NCI-H1417 treated with DMSO at 0.1 percent for 48 hours (cell line): ENCODE measurements at places on chromosomes 4 and X.

DNA sequence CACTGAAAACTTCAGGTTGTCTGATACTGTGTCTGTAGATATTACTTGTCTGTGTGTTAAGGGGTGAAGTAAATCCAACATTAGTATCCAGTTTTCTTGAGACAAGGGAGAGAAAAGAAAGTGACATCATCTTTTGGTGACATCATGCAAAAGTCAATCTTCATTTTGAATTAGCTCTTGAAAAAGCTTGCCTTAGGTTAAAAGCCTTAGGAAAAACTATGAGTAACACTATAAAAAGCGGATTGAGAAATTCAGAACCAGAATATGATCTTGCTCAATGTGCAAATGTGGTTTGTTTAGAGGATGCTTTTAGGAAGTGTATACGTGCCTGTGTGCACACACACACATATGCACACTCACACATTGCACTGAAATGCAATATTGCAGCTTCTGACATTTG is 345.8 kb upstream of the CASK start:
- DNase-seq: no peak

GRCh38 chr4:76377911-76378310 is 43.0 kb downstream of the CCDC158 start:
- no peak for DNase-seq

- DNase-seq: no peak
Observed at GRCh38 chrX:119734897-119735339, 23.5 kb upstream of the SOWAHD start.

DNA sequence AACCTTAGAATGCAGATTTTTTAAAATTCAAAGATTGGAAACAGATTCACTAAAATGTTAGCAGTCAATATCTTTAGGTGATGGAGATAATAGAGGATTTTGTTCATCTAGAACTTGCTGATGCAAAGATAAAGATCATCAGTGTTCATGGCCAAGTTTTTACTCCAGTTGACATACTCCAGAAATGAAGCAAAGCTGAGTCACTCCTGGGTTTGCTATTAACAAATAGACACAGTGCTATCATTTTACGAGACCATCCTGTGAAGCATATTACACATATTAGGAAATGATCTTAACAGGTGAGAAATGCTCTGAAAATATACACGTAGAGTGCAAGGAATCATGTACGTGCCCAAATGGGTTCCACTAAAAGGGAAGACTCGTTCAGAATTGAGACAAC is 170.6 kb upstream of the FAM9B start:
- no peak for DNase-seq

- DNase-seq: no peak
Observed at GRCh38 chr4:4425696-4426095, 38.8 kb downstream of the NSG1 start.

- no peak for DNase-seq
Observed at GRCh38 chr4:134885436-134885835, 683.8 kb upstream of the PABPC4L start.

GRCh38 chrX:149129767-149130166 is 375.3 kb downstream of the IDS start:
- DNase-seq: no peak

DNA sequence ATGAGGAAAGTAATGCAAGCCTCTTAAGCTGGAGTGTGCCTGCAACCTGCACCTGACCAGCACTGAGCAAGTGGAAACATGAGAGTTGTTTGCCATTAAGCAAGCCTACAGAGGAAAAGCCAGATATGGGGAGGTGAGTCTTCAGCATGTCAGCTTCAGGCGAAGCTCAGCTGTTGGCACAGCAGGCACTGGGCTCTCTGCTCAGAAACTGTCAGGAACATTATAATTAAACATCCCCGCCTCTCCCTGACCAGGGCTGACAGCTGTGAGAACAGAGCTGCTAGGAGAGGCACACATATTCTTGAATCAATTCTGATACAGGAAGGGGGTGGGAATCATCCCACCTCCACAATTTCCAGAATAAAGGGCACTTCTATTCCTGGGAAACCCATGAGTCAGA is 19.0 kb upstream of the DCX start:
- peak; percentile 62 for DNase-seq

- no peak for DNase-seq
Observed at GRCh38 chr4:150207871-150208270, 129.6 kb downstream of the DCLK2 start.

- DNase-seq: no peak
Observed at GRCh38 chrX:20253232-20253543, 13.5 kb downstream of the RPS6KA3 start.

GRCh38 chrX:133461231-133461630 is 45.9 kb upstream of the GPC4 start:
- no peak for DNase-seq

DNA sequence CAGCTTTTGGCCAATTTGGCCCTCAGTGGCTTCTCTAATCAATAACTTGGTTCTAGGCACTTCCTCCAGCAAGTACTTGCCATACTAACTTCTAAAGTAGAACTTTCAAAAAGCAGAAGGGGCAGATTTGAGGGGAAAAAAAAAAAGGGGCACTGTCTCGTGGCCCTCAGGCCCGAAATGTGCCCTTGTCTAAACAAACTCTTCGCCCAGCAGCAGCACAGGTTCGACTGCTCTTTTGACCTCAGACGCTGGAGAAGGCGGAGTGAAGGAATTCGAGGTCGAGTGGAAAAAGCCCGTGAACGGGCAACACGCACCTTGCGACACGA is 775 bp downstream of the GRPEL1 start:
- no peak for DNase-seq

GRCh38 chrX:69117876-69118526 is 47.3 kb downstream of the PJA1 start:
- DNase-seq: no peak

- DNase-seq: no peak
Observed at GRCh38 chr4:141463678-141464077, 172.7 kb upstream of the IL15 start.

GRCh38 chr4:176268963-176269362 is at the start of gene ASB5:
ASB5 (minus strand) TSS chr4:176269222; CDS start chr4:176269108, 114 bp downstream.
- DNase-seq: no peak

GRCh38 chrX:1546691-1547251 is 9.8 kb upstream of the P2RY8 start:
- DNase-seq: no peak

DNA sequence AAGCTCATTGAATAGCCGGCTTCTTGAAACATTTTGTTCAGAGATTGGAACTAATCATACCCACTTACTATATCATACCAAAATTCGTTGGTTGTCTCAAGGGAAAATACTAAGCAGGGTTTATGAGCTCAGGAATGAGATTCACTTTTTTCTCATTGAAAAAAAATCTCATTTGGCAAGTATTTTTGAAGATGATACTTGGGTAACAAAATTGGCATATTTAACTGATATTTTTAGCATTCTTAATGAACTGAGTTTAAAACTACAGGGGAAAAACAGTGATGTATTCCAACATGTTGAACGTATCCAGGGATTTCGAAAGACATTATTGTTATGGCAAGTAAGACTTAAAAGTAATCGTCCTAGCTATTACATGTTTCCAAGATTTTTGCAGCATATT is 6.4 kb downstream of the FAM200B start:
- no peak for DNase-seq

- DNase-seq: no peak
Observed at GRCh38 chr4:124307143-124307542, 405.4 kb downstream of the ANKRD50 start.

DNA sequence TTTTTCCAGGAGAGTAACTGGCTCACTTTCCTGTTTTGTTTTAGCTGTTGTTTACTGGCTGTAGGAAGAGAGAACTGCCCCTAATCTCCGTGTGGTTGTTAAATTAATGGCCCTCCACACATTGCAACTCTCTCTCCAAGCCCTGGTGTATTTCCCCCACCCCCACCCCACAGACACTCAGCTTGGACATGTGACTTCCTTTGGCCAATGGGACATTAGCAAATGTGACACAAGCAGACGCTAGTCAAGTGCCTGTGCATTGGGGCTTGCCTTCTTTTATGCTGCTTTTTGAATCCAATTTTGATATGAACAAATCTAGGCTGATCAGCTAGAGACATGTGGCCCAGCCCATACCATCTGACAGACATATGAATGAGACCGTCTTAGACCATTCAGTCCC is 59.6 kb upstream of the TAB3 start:
- no peak for DNase-seq

GRCh38 chr4:161133586-161134276 is 1030.1 kb downstream of the FSTL5 start:
- DNase-seq: no peak

- DNase-seq: no peak
Observed at GRCh38 chr4:81135501-81135900, 79.5 kb downstream of the PRKG2 start.

GRCh38 chr4:138405466-138405891 is 163.3 kb upstream of the SLC7A11 start:
- DNase-seq: no peak

- DNase-seq: no peak
Observed at GRCh38 chrX:44674906-44675305, 132.2 kb upstream of the FUNDC1 start.

GRCh38 chrX:135981668-135982067 is 3.6 kb upstream of the SLC9A6 start:
- no peak for DNase-seq

DNA sequence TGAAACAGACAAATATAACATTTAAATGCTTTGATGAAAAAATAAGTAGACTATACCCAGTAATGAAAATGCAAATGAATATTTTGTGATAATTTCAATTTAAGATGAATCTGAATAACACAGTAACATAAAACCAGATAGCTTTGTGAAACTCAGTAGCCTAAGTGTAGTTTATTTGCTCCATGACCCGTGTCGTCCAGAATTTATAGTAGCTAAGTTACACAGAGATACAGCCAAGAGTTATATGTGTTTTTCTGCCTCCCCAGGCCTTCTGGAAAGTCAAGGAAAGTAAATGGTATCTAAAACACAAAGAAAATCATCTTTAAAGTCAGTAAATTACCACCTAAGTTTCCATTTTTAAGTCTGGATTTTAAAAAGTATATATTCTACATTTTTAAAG is 26.7 kb downstream of the HPGD start:
- DNase-seq: no peak

- no peak for DNase-seq
Observed at GRCh38 chr4:164441109-164441508, 312.8 kb upstream of the SMIM31 start.

GRCh38 chr4:19983072-19983471 is 268.6 kb upstream of the SLIT2 start:
- no peak for DNase-seq

DNA sequence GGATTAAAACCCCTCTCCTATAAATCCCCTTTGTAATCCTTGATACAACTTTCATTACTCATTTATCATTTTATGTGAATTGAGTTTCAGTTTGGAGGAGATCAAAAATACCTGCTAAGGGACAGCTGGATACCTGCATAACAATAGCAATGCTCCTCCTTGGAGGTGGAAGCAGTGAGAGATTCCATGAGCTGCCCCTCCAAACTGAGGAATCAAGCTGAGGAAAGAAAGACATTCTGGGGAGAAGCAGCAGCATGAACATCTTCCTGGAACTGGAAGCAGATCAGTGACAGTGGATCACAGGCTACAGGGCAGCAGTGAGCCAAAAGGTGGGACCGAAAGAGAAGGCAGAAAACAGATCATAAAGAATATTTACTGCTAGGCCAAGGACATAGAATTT is 199.8 kb upstream of the CNKSR2 start:
- no peak for DNase-seq

DNA sequence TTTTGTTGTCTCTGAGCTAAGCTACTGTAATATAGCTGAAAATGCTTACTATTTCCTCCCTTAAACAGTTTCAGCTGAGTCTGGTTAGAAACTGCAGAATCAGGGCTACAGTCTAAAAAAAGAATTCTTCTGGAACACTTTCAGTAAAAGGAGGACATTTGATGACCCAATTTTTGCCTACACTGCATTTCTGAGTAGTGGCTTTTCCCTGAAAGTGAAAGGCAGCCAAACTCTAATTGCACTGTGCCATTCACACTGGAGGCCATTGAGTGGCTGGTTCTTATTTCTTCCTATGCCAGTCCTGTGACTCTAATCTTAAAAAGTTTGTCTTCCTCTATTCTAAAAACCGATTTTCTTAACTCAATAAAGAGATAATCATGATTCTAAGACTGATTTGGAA is 526.0 kb downstream of the CFAP47 start:
- DNase-seq: no peak

DNA sequence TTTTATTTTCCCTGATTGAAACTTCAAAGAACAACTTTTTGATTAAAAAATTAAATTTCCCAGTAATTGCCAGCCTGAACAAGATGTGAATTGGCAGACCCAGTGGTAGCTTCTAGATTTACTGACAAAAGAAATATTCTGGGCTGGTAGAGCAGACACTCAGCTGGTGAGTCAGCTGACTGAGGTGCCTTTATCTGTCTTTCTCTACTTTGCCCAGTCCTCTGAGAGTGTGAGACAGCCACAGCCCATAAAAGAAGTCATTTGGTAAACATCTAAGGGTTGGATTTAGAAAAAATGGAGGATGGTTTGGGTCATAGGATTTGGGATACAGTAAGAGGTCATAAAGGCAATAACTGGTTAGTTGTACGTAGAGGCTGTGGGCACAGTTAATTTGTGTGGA is 54.5 kb downstream of the CCSER1 start:
- no peak for DNase-seq

DNA sequence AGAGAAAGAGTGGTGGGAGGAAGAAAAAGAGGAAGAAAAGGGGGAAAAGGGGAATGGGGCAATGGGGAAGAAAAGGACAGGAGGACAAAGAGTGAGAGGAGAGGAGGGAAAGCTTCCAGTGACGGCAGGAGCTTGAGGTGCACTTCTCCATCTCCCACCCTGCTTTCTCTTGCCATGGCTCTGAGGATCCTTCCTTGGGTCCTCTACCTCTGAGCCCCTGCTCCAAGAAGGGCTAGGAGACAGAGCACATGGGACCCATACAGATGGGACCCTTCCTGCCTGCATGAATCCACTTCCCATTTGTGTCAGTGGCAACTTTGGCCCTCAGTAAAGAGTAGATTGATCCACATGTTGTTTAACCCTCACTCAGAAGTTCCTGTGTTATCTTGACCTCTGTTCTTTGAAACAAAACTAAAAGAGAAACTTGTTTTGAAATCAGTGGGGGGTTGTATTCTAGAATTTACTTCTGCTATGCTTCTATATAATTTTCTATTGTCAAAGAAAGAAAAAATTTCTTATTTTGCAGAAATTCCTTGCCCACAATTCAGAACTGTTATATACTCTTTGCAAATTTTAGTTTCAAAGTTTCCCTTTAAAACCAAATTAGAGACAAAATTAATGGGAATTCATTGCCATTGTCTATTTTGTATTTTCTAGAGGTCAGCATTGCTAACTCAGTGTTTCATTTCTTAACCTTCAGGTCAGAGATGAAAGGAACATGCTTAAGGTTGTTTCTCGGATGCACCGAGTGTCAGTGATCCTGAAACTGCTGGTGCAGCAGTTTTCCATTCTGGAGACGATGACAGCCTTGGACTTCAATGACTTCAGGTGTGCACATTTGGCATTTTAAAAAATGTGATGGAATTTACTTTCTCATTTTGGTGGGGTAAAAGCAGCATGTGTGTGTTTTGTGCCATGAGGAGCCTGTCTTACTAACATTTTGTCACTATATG is 5.0 kb downstream of the TDO2 start:
- DNase-seq: no peak
